ENCODE measurements at places on chromosomes 6 and 20.

DNA sequence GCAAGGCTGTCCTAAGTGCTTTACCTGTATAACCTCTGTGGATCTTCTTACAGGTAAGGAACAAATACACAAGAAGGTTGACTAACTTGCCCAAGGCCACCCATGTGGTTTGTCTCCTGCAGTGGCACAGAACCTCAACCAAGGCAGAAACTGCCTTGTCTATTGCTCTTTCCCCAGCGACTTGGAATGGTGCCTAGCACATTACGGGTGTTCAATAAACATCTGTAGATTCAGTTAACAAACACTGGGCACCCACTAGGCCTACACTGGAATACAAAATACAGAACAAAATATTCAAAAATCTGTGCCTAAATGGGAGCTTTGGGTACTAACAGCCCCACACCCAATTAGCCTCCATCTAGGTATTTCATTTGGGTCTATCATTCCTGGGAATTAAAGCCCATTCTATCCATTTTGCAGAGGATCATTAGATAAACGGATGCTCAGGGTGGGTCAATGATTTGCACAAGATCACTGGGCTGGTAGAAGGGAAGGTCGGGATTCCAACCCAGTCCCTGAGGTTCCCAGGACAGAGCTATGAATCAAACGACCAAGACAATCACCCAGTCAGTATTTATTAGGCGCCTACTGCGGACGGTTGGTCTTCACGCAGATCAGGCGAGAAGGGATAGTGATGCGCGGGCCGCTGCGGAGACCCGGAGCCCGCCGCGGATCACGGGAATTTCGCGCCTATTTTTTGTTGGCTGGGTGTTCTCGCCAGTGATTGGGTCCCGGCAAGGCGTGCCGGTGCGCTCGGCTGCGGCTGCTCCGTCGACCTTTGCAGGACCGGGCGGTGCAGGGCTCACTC lies at the start of gene STK35:
Gene STK35, plus strand, starts transcription at position 771 of the 808 bp plus-strand sequence. CDS start 55 bp downstream, outside the sequence.
- DNase-seq = no peak

GRCh38 chr6:4435981-4436445 lies 300.6 kb upstream of the ECI2 start:
- no peak for DNase-seq

DNA sequence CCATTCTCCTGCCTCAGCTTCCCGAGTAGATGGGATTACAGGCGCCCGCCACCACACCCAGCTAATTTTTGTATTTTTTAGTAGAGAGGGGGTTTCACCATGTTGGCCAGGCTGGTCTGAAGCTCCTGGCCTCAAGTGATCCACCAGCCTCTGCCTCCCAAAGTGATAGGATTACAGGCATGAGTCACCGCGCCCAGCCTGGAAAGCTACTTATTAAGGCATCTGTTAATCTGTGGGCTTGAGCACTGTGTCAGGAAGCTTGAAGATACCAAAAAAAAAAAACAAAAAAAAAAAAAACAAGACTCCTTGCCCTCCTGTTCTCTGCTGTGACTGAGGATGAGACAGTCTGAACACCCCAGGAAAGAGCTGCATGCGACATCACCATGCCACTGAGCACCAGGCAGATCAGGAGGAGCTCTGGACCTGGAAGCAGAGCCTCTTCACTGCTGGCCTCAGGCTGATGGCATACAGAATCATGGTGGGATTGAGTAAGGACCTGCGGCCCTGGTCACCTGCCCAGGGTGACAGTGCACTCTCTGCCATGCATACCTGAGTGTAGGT lies 166.5 kb upstream of the SNX9 start:
- no peak for DNase-seq

DNA sequence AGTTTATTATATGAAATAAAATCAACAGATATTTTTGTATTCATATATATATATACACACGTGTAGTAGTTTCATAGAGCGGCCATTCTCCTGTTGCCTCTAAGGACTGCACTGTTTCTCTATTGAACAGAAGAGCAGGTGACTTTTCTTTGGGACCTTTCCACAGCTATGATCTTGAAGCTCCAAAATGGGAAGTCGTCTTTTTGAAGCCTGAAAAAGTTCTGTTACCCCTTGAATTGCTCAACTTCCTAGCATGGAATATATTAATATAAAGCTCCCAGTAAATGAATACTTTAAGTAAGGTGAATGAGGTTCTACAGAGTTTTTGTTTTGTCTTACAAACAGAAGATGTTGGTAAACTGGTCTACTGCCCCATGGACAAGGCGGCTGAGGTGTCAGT lies 42.2 kb upstream of the ADTRP start:
- DNase-seq = no peak

DNA sequence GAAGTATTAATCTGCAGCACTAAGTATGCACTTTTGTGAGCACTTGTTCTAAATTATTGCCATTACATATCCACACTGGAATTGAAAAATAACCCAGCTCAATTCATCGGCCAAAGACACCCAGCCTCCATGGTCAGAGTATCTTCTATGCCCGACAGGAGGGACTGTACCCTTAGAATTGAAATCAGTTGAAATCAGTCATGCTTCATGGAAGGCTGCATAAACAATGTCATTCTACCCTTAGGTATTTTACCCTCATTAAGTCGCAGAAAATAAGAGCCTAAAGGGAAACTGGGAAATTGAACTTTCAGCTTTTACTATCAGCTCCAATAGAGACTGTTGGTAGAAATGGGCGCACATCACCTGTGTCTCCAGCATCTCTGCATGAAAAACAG lies 2.9 kb upstream of the RAMACL start:
- DNase-seq = no peak

DNA sequence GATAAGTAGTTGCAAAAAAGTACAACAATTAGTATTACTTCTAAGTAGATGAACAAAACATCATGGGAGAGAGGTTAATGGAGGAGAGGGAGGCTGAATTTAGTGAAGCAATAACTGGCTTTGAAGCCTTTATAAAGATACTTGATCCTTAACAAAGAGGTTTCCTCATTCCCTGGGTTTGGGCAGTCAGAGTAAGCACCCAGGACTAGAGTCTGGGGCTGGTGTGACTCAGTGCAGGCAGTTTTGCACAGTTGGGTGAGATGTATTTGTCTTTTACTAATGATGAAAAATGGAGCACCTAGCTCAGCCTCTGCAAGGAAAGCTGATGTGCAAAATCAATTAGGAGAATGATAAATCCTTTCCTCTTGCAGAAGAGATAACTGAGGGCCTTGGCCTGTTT lies 11.8 kb upstream of the OPN5 start:
- DNase-seq = no peak

- DNase-seq = no peak
Measured at GRCh38 chr6:160978141-160978901, 13.2 kb upstream of the MAP3K4 start.

- DNase-seq = no peak
Measured at GRCh38 chr6:158775832-158776231, 43.3 kb downstream of the EZR start.

DNA sequence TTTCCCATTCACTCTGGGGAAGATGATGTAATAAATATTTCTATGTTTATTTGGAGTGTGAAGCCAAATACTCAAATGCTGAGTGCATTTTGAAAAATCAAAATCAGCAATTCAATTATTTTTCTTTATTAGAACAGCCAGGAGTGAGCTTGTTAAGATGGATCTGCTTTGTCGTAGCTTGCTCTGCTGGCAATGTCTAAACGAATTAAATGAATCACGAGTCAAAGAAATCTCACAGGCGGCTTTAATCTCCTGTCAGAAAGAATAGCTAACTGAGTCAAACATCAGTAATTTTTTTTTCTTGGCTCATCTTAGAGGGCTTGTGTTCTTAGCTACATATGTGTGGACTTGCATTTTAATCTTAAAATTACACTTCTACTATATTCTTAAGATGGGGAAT lies 100.2 kb upstream of the HMGN3 start:
- DNase-seq = no peak

DNA sequence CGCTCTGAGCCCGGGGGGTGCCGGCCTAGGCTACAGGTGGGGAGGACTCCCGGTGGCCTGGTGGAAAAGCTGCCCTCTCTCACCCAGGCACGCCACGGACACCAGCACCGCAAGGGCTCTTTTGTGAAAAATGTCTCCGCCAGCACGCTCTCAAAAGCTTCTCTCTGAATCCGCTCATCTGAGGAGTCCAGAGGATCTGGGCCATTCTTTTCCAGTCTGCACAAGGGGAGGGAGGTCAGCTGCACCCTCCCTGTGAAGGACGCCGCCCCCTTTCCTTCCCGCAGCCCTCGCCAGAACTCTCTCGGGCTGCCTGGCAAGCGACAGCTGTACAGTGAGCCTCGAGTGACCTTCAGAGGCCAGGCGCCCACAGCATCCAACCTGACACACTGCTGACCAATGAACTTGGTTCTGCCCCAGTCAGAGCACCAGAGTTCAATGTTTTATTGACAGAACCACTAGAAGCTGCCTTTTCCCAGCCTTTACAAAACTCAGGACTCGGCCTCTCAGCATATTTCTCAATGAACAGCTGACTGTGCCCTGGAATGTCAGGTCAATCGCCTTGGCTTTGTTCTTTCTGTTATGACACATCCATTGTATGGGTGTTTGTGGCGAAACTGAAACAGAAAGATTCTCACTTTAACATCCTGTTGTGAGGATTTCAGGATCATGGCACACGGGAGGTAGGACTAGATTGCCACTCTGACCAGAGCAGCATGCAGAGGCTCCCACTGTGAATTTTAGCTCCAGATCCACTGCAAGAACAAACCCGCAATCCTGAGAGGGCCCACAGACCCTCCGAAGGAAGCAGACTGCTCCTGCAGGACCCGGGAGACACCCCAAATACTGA lies 26.7 kb downstream of the SERPINB9 start:
- no peak for DNase-seq

- DNase-seq = no peak
Measured at GRCh38 chr20:58891718-58892140, 39.2 kb downstream of the GNAS start.

DNA sequence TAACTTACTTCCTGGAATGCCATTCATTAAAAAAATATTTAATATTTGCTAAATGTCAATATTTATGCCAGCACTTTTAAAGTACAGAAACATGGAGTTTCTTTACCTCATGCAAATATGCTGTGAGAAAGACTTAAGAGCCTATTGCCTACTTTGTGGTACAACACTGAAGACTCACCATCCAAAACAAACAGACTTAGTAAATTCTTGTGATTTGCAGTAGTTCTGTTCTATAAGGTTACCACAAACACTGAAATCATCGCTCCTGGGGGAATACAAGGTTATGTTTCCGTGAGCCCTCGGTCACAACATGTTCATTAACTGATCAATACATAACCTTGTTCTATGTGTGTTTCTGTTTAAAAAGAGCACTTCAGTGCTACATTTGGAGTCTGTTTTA lies 78.3 kb downstream of the ATG5 start:
- no peak for DNase-seq

GRCh38 chr6:19380293-19380692 lies 456.9 kb upstream of the ID4 start:
- DNase-seq = no peak

GRCh38 chr6:25637211-25637610 lies 14.8 kb upstream of the SCGN start:
- no peak for DNase-seq

DNA sequence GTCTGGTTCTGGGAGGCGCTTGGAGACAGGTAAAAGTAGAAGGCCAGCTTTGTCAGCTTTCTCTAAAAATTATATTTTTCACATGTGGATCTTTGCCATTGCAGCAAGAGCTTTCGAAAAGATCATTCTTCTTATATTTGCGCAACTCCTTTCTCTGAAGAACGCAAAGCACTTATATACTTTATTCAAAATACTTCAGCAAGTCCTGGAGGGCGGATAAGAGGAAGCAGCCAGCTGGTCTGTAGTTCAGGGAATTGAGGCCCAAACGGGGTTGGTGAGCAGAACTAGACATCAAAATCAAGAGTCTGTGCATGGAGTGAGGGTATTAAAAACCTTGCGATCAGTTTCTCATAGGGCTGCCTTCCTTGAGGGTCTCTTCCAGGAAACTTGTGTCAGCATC lies 182.3 kb downstream of the DTNBP1 start:
- no peak for DNase-seq

DNA sequence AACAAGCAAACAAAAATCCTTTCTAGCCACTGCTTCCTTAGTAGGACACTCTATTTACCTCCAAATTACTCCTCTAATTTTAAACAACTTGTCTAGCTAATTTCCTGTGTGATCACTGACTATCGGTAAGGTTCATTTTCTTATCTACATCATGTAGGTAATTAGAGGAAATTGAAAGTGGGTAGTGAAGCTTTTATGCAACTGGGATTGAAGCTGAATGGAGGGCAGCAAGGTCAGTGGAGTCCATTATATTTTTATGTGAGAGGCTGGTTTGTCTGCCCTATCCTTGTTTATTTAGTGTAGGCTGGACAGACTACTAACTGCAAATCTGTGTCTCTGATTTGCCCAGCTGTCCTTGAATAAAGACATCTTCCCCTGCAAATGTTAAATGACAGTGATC lies 88.5 kb upstream of the SIM1 start:
- DNase-seq = no peak

- no peak for DNase-seq
Measured at GRCh38 chr6:34723203-34723602, 26.6 kb upstream of the ILRUN start.

- DNase-seq = no peak
Measured at GRCh38 chr6:64249115-64249514, 613.5 kb downstream of the PHF3 start.

- DNase-seq = no peak
Measured at GRCh38 chr20:56573986-56574385, 40.9 kb downstream of the FAM209B start.

DNA sequence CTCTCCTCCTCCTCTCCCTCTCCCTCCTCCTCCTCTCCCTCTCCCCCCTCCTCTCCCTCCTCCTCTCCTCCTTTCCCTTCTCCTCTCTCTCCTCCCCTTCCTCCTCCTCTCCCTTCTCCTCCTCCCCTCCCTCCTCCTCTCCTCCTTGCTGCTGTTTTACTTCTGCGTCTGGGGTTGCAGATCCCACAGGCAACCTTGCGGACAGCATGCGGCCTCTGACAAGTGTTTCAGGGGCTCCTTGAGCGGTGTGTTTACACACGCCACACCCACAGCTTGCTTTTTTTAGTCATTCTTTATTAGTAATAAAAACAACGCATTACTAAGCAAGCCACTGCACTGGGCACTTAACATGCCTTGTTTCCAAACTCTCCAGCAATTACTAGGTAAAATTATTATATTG lies 81.9 kb downstream of the TFAP2C start:
- no peak for DNase-seq

GRCh38 chr6:10421921-10422736 lies 7.3 kb upstream of the TFAP2A start:
- no peak for DNase-seq

- no peak for DNase-seq
Measured at GRCh38 chr6:142361345-142361744, 59.5 kb downstream of the ADGRG6 start.

- DNase-seq = no peak
Measured at GRCh38 chr20:819680-820322, 13.7 kb upstream of the FAM110A start.

- no peak for DNase-seq
Measured at GRCh38 chr6:135820340-135820739, 31.2 kb upstream of the PDE7B start.

- DNase-seq = no peak
Measured at GRCh38 chr20:47334022-47334551, 22.4 kb downstream of the ZMYND8 start.

- DNase-seq = no peak
Measured at GRCh38 chr20:33442136-33443005, 1.2 kb downstream of the SNTA1 start.

Data from right renal cortex interstitium (tissue), 3 donors.